ENCODE measurements at places on chromosomes 7 and 10.
A peak's percentile ranks its signal among the peaks of the same experiment; 100 is the strongest.

DNA sequence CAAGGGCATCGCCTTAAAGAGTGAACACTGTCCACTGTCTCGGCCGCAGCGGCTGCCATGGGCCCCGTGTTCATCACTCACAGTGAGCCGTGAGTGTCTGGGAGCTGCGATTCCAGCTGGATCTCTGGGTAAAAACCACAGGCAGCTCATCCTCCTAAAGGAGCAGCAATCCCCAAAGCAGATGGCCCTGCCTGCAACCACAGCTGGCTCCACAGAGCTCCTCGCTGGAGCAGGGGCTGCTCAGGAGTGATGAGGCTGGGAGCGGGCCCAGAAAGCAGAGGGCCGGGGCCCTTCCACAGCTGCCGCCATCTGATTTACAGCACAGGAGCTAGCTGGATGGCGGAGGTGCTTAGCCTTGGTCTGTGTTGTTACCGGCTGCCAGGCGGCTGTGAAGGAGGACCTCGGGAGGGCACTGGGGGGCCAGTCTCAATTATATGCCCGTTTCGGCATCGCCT lies 6.6 kb upstream of the TMEM184A start:
- no peak for DNase-seq

DNA sequence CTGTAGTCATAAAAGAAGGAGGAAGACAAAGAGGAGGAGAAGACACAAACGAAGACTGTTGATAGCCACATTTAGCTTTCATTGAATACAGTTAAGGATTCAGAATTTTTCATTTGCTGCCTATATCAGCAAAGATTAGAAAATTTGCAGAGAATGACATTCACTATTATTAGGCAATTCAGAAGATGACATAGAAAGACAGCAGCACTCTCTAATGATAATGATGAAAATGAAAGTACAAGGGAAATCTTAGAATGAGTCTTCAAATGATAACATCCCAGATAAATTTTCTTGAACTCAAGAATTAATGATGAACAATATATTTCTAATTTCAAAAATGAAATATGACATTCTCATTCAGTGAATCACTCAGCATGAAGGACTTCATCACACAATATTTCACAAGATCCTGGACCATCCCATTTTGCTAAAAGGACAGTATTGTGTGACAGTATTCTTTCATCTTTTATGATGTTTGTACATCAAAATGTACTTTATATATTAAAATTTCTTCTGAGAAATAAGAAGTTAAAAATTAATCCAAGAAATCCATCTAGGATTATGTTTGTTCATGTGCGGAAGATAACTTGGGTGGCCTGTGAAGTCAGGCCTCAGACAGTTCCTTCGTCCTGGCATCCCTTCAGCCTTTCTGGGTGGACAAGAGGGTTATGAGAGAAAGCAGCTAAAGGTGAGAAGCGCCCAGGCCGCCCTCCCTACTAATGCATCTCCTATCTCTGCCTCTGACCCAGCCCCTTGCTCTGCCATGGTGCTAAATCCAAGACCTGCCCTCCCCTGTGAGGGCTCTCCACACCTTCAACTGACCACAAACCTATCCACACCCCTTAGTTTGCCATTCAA lies 47.4 kb upstream of the CAMK2B start:
- no peak for DNase-seq

DNA sequence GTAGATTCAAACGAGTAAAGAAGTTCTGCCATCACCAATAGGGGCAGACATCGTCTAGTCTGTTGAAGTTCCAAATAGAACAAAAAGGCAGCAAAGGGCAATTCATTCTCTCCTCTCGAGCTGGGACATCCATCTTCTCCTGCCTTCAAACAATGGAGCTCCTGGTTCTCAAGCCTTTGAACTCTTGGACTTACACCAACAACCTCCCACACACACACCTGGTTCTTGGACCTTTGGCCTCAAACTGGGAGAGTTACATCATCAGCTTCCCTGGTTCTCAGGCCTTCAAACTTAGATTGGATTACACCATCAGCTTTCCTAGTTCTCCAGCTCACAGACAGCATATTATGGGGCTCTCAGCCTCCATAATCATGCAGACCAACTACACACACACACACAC lies 9.8 kb upstream of the GIMAP5 start:
- no peak for DNase-seq

- DNase-seq, result no peak
Observed at GRCh38 chr10:17001961-17002749, 127.5 kb downstream of the CUBN start.

GRCh38 chr7:17307000-17307399 lies 8.5 kb downstream of the AHR start:
- no peak for DNase-seq

DNA sequence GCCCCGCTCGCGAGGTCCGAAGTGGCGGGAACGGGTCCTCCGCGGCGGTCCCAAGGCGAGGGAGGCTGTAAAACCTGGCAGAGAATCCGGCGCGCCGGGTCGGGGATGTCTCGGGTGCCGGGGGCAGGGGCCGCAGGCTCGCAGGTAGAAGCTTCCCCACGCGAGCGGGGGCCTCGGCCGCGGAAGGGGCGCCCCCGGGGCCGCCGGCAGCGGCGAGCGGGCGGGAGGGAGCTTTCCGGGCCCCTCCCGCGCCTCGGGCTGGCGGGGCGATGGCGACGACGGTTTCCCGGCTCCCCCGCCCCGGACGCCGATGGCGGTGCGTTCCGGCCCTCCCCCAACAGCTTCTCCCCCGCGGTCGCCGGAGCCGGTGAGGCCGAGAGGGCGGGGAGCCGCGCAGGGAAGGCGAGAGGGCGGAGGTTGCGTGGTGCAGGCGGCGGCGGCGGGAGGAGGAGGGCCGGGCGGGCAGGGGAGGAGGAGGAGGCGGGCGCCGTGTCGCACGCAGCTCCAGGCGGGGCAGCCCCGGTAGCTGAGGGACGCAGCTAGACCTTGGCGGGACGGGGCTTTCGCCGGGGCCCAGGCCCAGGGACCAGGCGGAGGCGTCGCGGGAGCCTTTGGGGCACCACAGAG lies at the start of gene CUL1:
TSS of gene CUL1 (plus strand) at position 507 of the 627 bp plus-strand sequence. CDS start 31,220 bp downstream, outside the sequence.
- DNase-seq, result peak; percentile 95

GRCh38 chr7:12080006-12080405 lies 131.1 kb upstream of the TMEM106B start:
- no peak for DNase-seq

GRCh38 chr7:80729591-80730320 lies 91.3 kb downstream of the CD36 start:
- no peak for DNase-seq

GRCh38 chr7:140350056-140350455 lies 48.3 kb downstream of the SLC37A3 start:
- no peak for DNase-seq

- DNase-seq, result no peak
Observed at GRCh38 chr7:128989961-128990360, 52.2 kb downstream of the IRF5 start.

DNA sequence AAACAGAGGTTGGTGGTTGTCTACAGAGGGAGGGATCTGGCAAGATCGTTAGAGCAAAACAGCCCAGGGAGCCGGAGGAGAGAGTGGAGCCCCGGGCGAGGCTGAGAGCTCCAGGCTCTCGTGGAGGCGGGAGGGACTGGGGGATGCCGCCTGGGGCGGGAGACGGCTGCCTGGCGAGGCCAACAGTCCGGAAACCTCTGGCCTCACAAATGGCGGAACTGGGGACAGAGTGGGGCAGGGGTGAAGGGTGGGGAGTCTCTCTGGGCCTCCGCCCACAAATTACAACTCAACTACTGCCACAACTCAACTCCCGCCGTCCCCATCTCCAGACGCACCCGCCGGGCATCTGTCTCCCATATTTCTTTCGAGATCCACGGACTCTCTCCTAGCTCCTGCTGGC lies 47.7 kb downstream of the CLEC2L start:
- no peak for DNase-seq

DNA sequence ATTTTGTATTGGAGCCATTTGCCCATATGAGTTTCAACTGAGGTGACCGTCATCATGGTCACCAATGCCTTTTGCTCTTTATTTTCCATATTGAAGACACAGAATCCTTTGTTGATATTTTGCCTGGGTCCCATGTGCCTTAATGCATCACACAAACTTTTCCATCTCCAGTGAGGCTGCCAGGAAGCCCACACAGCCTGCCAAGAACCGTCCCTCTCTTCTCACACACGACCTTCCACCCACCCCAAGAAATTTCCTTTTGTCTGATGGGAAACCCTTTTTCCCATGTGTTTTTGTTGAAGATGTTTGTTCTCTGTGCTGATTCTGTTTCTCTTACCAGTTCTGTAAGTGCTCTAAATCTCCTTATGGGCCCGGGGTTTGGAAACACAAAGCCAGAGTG lies 168.9 kb downstream of the CSTF2T start:
- no peak for DNase-seq

DNA sequence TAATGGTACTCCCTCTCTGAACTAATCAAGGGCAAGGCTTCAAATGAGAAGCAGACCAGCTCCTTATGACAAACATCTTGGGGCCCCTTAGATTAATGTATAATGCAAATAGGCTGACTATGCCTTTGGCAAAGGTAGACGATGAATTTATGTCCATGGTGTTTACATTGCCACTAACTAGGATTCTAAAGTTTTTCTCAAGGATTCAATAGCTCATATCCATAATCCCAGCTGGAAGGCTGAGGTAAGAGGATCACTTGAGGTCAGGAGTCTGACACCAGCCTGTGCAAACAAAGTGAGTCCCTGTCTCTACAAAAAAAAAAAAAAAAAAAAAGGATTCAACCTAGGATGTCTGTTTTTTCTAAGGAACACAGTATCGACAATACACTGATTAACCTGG lies 96.5 kb downstream of the ORC5 start:
- no peak for DNase-seq

DNA sequence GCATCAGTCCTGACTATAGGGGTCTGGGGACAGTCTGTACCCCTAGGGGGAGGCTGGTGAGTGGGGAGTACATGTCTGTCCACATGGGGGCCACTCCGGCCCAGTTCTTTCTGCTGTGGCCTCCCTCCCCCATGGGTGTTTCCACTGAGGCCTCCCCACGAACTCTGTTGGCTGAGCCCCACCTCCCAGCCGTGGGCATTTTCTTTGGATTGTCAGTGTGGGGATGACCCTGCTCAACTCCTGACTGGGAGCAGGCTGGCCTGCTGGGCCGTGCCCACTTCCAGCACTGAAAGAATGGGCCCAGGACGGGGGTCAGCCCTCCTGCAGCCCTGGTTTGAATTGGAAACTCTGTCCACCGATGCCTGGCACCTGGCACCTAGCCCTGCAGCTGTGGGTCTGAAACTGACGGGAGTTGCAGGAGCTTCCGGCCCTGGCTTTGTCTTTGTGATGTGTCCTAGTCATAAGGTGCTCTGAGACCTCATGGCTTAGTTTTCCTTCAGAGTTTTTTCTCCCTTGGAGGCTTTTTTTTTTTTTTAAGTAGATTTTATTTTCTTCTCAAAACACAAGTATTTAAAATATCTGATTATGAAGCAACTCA lies 46.5 kb downstream of the LHPP start:
- DNase-seq, result no peak

GRCh38 chr10:33660329-33660728 lies 325.9 kb upstream of the NRP1 start:
- no peak for DNase-seq

DNA sequence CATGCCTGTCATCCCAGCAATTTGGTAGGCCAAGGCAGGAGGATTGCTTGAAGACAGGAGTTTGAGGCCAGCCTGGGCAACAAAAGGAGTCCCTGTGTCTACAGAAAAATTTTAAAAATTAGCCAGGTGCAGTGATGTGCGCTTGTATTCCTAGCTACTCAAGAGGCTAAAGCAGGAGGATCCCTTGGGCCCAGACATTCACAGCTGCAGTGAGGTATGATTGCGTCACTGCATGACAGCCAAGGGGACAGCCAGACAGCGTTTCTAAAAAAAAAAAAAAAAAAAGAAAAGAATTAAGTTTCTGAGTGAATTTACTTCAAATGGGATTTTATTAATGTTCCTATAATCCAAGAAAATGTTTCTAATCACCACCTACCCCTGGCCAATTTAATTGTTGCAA lies 87.4 kb upstream of the RNF148 start:
- DNase-seq, result no peak

DNA sequence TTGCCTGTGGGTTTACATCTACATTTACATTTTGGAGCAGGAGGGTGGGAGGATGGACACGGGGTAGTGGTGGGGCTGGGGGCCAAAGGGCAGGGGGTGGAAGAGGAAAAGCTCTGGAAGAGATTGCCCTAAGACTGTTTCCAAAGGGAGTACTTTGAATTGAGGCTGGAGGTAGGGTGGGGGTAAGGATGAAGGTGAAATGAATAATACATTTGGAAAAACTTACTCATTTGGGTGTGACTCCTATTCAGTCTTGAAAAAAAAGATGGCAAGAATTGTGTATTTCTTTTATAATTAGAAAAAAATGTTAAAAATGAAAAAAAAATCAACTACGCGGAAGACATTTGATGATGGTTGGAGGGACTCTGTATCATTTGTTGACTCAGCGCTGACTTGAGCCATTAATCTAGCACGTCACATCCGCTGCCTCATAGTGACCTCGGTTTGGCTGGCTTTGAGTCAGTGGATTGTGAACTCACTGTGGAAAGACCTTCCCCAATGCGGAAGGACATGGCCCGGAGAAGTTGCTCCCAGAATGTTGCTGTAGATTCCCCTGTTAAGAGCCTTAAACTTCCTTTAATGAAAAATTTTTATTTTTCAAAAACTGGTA lies 2.8 kb downstream of the FAM180A start:
- DNase-seq, result no peak

DNA sequence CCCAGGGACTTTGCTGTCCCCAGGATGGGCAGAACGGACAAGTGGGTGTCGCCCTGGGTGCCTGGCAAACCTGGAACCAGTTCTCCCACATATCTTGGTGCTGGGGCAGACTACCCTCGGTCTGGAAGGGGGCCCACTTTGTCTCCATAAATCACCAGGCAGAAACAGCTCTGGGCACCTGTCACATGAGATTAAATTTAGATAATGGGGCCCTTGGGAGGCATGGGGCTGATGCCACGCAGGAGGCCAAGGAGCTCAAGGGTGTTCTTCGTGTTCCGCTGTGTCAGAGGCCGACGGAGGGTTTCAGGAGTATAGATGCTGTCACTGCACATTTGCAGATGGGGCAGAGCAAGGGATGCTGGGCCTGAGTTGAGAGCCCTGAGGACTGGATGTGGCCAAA lies 72.7 kb downstream of the TMEM130 start:
- no peak for DNase-seq

- DNase-seq, result no peak
Observed at GRCh38 chr10:73932620-73933112, 21.7 kb downstream of the PLAU start.

- no peak for DNase-seq
Observed at GRCh38 chr7:19381321-19381720, 236.1 kb upstream of the FERD3L start.

GRCh38 chr7:100568176-100568895 lies 5.4 kb downstream of the SAP25 start:
- DNase-seq, result no peak
